ENCODE measurements at places on chromosomes 13 and 19. TPM values are rescaled to one million over a fixed set of nuclear protein-coding genes. Genes with fewer than 3 reads are reported as not detected.
A peak's percentile ranks its signal among the peaks of the same experiment; 100 is the strongest.

The CEACAM16 gene
- total RNA-seq, result not detected

GRCh38 chr13:30742901-30743300, 7.6 kb downstream of the ALOX5AP start:
- no peak for DNase-seq

GRCh38 chr13:109646423-109646822, 140.0 kb downstream of the IRS2 start:
- DNase-seq, result no peak

GRCh38 chr13:51595416-51595815, 11.2 kb downstream of the WDFY2 start:
- DNase-seq, result no peak

The SHISA2 gene
- total RNA-seq, result 1.8 TPM

The CEACAM19 gene
- total RNA-seq, result 0.44 TPM

DNA sequence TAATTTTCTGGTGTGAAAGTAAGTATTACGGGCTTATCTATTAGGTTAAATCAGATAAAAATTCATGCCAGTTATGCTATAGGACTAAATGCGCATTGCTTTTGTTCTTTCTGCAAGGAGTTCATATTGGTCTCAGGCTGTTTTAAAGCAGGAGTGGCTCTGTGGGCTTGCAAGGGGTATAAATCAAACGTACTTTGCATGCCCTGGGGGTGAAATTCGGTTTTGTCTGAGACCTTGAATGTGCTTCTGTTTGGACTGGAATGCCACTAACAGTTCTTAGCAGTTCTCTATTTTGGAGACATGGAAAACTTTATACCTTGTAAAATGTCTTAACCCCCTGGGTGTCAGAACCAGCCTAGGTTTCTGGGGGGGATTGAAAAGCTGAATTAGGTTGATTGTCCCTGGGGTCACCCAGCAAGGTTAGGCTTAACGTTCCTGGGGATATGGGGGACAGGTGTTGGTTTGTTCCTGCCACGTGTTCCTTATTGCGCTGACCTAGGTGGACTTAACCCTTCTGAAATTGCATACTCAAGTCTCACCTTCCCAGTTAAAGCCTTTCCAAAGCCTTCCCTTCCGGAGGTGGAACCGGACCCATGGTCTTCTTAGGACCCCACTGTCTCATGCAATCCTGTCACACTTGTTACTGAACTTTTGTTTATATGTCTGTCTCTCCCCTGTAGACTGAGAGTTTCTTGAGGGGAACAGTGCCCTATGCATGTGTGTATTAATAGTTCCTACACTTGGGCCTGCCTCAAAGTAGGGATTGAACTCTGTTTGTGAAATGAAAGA, 182.2 kb downstream of the LMO7 start:
- no peak for DNase-seq

GRCh38 chr19:58117841-58118575, 20.0 kb upstream of the ZSCAN18 start:
- no peak for DNase-seq

The ZNF578 gene
- 2.0 TPM for total RNA-seq

GRCh38 chr19:46591870-46592269, 9.3 kb upstream of the CALM3 start:
- no peak for DNase-seq

The SIGLECL1 gene
- total RNA-seq, result not detected

DNA sequence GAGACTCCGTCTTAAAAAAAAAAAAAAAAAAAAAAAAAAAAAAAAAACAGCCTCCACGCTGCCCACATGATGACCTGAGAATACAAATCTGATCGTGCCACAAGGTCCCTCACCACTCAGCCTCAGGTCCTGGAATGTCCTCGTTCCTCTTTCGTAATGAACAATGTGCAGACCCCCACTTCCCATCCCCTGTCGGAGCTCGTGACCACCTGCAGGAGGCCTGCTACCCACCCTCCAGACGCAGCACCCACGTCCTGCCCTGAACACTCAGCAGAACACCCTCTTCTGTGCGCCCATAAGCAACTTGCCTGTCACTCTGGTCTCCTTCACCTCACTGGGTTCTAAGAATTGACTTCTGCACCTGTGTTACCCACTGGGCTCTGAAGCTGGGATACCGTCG, 166.4 kb downstream of the KATNAL1 start:
- DNase-seq, result no peak

The VSTM2B gene
- not detected for total RNA-seq

- no peak for DNase-seq
Observed at GRCh38 chr13:75217949-75218348, 264.0 kb downstream of the TBC1D4 start.

GRCh38 chr19:35935911-35936737, at the start of gene LRFN3:
Gene LRFN3 (plus strand): TSS chr19:35936374. CDS start chr19:35939426, 3,052 bp downstream.
- peak; percentile 75 for DNase-seq

DNA sequence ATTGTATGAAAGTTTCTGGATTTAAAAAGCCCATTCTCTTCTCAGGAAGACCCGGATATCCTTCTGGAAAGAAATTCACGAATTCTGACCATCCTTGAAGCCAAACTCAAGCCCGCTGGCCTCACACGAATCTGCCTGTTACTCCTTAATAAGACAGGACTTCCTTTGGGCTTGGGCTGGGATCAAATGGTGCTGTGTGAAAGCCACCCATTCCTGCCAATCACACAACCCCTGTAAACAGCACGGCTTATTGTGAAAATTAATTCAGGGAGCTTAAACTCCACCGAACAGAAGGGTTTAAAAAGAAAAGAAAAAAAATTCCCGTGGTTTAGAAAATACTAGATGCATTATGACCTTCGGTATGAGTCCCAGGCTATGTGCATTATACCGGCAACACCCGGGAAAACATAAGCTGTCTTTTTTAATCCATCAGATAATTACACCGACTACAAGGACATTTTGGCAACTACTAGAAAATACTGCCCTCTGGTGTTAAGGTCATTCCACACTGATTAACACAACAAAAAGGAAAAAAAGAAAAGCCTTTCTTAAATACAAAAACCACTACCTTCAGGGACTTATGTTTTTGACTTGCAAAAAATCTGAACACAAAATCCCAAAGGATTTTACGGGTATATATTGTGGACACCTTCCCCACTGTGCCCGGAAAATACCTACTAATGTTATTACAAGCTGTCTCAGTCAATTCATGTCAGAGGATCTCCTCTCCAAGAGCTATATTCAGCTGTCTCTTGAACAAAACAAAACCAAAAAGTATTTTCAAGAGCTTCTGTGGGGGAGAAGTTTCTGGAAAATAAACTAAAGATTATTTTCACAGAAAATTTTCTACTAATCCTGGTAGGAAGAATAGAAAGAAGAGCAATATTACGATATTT, 76.0 kb upstream of the LSM14A start:
- peak; percentile 66 for DNase-seq

The ZNF546 gene
- 2.4 TPM for total RNA-seq

The MAST1 gene
- total RNA-seq, result 0.60 TPM

The TMEM272 gene
- total RNA-seq, result not detected

The FFAR2 gene
- not detected for total RNA-seq

GRCh38 chr19:44596428-44597130, 16.8 kb upstream of the IGSF23 start:
- DNase-seq, result no peak

DNA sequence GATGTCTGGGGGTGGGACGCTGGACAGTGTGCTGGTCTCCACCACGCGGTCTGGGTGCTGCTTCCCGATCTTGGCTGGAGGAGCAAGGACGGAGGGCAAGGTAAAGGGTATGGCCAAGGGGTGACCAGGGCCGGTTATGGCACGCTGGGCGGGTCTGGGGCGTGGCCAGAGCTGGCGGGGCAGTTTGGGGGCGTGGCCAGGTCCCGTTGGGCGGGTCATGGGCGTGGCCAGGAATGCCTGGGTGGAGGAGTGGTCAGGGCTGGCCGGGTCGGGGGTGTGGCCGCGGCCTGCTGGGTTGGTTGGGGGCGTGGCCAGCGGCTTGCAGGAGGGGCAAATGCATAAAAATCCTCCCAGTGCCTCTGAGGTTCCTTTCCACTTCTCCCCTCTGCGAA, 19.2 kb downstream of the GPX4 start:
- DNase-seq, result peak; percentile 91

The GPC6 gene
- total RNA-seq, result under 0.01 TPM

DNA sequence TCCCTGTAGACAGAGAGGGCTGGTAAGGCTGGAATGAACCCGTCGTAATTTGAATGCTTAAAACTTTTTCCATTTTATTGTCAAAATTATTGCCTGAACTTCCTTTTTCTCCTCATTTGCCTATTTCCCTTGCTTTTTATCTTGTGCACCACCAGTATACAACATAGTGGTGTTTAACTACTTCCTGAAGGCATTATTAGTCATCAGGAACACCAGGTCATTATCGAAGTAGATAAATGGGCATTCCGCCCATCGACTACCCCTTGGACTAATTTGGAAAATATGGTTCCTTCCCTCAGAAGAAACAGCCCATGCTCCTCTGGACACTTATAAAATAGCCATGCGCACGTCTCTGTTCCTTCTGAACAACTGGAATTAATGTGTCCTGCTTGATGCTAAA, 232.1 kb downstream of the TM9SF2 start:
- DNase-seq, result no peak

The LGALS4 gene
- not detected for total RNA-seq

GRCh38 chr13:91358387-91358782, 10.9 kb downstream of the MIR17HG start:
- no peak for DNase-seq

The FCAR gene
- not detected for total RNA-seq

DNA sequence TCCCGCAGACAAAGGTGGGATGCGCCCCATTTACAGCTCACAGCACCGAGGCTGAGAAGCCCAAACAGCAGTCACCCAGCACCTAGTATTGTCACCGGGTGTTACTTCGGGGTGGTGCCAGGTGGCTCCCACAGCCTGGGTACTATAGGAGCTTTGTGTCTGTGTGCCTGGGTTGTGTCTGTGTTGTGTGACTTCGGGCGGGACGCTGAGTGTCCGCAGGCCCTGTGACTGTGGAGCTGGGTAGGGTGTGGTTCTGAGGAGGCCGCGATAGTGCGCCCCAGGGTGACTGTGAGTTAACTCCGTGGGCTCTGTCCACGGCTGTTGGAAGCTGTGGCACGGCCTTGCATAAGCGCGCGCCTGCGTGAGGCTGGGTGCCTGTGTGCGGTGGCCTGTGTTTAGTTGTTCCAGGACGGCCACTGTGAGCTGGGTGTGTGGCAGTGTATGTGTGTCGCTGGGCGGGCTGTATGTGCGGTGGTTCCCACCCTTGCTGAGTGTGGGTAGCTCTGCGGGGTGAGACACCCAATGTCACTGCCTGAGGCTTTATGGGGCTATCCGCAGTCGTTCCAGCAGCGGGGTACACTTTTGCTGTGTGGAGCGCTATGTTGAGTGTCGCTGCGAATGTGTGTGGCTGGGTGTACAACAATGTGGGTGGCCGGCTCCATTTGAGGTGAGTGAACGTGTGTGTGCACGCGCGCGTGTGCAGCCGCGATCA, 559 bp upstream of the SSBP4 start:
- DNase-seq, result peak; percentile 47

- DNase-seq, result no peak
Observed at GRCh38 chr13:106526738-106527444, 8.6 kb downstream of the EFNB2 start.

DNA sequence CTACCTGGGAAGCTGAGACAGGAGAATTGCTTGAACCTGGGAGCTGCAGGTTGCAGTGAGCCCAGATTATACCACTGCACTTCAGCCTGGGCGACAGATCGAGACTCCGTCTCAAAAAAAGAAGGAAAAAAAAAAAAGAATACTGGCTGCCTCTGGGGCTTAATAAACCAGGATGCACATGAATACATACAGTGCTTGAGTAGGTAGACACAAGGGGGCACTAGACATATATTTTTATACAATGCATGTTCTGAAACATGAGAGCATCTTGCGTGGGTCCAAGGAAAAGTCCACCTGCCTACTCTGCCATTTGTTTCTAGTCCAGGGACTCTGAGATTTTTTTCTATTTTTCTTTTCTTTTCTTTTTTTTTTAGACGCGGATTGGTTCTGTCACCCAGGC, 31.2 kb downstream of the KEAP1 start:
- peak; percentile 59 for DNase-seq

The GNA15 gene
- under 0.01 TPM for total RNA-seq

GRCh38 chr13:108342369-108343289, 73.1 kb downstream of the TNFSF13B start:
- peak; percentile 43 for DNase-seq

DNA sequence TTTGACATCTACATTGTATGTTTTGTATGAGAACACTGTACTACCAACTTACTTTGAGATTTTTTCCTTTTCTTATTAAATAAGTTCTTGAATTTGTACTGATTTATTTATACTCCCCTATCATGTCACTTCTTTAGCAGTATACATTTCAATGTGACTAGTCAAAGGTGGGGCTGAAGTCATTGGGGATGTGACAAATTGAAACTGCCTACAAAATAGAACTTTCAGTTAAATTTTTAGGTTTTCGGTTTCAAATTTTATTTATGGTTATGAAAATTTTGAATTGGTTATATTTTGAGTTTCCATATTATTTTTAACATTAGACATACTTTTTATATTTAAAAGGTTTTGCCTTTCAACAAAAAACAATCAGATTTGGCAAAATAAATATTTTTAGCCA, 221.6 kb downstream of the NBEA start:
- no peak for DNase-seq

- DNase-seq, result no peak
Observed at GRCh38 chr13:76874479-76874878, 11.7 kb downstream of the KCTD12 start.

- peak; percentile 65 for DNase-seq
Observed at GRCh38 chr19:2032296-2032941, 16.9 kb upstream of the BTBD2 start.

GRCh38 chr19:49766007-49766929, 533 bp upstream of the AP2A1 start:
- peak; percentile 100 for DNase-seq

The ZNF577 gene
- total RNA-seq, result 2.6 TPM

DNA sequence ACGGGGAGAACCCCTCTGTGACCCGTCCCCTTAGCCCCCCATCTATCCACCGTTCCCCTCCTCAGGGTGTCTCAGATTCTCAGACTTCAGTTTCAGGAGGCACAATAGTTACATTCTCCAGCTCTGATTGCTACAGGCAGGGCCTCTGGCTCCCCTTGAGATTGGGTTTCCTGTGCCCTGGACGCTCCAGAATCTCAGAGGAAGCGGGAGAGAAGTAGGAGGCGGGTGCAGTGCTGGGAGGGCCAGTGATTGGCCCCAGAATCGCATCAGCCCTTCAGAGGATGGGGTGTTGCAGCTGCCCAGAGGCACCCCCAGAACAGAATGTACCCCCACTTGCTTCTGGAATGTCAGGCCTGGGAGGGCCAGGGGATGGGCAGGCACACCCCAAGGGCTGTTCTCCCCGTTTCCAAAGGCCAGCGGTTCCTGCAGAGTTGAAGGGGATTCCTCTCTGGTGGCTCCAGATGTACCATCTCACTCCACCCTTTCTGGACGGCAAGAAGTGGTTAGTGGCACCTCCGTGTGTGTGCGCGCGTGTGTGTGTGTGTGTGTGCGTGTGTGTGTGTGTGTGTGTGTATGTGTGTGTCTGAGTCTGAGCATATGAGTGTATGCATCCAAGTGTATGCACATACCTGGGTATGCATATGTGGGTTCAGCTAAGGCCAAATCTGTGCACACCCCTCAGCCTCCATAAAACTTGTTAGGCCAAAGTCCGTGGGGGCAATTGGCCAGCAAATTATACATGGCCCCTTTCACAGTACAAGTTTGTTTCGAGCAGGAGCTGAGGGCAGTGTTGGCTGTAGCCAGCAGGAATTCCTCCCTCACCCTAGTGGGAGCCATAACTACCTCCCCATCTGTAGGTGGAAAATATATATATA, 35.5 kb downstream of the LYL1 start:
- no peak for DNase-seq

The IGSF23 gene
- total RNA-seq, result not detected

The PODNL1 gene
- not detected for total RNA-seq

The SIGLEC12 gene
- not detected for total RNA-seq

Data from lung microvascular endothelial cell (primary cell).